ENCODE measurements at places on chromosomes 6 and 20.

GRCh38 chr6:40287296-40287850 is 299.8 kb downstream of the LRFN2 start:
- DNase-seq = no peak

GRCh38 chr6:44076356-44077213 is 50.7 kb downstream of the MRPL14 start:
- no peak for DNase-seq

DNA sequence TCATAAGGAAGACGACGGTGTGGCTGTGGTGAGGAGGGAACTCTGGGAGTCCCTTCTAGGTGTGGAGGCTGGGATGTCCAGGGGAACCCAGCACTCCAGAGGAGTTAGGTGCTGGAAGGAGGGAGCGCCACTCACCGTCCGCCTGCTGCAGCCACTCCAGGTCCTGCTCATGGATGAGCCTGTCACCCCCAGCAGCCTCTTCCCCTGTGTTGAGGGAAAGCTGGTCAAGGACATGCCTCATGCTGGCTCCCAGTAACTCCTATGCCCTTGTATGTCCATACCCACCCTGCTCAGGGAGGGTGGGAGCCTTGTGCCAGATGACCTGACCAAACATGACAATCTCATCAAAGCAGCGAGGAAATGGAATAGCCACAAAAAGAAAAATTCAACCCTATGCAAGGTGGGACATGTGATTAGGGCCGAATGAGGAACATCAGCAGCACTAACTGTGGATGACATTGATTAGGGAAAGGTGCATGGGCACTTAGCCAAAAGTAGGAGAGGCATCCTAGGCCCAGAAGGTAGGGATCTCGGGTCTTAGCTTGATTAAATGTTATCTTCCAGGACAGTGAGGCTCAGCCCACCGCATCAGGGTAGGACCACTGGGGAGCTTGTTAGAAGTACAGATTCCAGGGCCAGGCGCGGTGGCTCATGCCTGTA is 3.0 kb downstream of the DNPH1 start:
- DNase-seq = no peak

DNA sequence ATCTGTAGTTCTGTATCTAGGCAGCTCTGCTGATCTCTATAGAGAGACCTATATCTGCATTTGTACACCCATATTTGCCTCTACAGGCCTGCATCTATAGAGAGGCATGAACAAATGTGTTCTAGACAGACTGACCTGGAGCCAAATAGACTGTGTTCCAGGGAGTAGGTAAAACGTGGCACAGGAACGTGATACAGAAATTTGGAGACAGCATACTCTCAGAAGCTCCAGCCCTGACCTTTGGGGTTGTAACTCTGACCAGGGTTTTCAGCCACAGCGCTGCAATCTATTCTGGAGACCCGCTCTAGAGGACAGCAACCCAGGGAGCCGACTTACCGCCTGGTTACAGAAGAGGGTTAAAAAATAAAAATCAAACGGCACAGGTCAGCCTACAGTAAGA is 983 bp downstream of the RBBP9 start:
- DNase-seq = no peak

DNA sequence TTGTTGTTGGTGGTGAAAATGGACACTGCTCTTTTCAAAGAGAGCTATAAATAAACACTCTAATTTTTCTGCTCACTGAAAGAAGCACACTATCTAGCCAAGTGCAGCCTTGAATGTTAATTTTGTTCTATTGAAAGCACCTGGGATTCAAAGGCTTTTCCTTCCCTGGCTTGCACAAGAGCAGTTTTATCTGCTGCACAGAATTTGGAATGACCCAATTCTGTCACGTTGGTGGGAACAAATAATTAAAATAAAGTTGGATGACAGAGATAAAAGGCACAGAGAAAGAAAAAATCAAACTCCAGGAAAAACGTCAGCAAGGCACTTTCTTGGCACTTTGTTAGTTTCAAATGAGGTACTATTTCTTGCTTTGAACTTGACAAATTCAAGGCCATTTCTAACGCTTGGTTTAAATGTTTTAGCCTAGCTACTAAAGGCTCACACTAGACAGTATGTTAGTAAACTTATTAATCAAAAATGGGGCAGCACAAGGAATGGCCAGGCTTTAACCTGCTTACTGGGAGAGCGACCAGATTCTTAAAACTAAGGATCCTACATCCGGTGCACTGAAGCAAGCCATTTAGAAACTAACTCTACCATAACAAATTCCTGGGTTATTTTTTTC is 145.5 kb upstream of the ARG1 start:
- DNase-seq = no peak

- no peak for DNase-seq
Measured at GRCh38 chr20:41072190-41072863, 43.7 kb downstream of the TOP1 start.

DNA sequence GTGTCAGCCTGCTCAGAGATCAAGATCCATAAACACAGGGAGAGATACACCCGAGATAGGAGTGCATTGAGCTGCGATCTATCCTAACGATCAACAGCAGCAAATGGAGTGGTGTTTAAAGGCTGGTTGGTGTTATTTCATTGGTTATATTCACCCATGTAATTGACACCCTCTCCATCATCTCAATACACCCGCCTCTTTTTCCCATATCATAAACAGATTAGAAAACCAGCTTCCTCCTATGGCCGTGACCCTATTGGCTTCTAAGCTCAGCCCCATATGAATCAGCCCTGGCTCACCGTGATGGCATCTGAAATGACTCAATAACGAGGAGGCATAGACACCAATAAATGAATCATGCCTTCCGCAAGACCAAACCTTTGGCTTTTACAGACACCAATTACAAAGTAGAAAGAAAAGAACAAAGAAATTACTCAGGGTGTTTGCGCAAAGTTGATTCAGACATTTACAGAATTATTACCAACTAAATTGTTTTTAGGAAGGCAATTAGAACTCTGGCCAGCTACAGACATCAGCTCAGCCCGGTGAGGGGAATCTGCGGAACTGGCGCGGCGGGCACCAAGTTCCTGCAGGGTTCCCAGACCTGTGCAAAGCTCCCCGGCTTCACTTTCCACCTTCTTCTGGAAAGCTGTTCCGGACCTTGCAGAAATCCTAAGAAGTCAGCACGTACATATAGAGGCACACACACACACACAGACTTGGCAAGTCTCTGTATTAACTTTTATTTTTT is 11.5 kb downstream of the PMEPA1 start:
- no peak for DNase-seq

GRCh38 chr20:10984913-10985312 is 311.1 kb upstream of the JAG1 start:
- no peak for DNase-seq

Measured in NCI-H1436 treated with DMSO at 0.1 percent for 48 hours (cell line).